Ascending aorta (tissue), 2 donors: ENCODE measurements at places on chromosomes 13 and 19. TPM values are rescaled to one million over a fixed set of nuclear protein-coding genes. Genes with fewer than 3 reads are reported as not detected.

- DNase-seq, result no peak
Observed at GRCh38 chr19:6241056-6241455, 38.7 kb downstream of the MLLT1 start.

DNA sequence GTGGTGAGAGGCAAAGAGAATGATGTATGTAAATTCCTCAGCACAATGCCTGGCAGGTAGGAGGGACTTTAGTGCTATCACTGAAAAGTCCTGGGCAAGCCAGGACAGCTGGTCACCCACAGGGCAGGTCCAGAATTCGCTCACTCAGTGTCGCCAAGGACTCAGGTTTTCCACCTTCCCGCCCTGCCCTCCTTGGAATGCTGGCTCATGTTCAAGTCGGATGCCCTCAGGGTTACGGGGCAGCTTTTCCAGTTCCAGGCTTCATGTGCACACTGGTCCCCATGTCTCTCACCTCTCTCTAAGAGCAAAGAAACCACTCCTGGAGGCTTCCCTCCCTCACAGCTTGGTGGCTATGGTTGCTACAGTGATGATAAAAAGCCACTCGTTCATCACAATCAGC is 24.8 kb upstream of the NAXD start:
- no peak for DNase-seq

DNA sequence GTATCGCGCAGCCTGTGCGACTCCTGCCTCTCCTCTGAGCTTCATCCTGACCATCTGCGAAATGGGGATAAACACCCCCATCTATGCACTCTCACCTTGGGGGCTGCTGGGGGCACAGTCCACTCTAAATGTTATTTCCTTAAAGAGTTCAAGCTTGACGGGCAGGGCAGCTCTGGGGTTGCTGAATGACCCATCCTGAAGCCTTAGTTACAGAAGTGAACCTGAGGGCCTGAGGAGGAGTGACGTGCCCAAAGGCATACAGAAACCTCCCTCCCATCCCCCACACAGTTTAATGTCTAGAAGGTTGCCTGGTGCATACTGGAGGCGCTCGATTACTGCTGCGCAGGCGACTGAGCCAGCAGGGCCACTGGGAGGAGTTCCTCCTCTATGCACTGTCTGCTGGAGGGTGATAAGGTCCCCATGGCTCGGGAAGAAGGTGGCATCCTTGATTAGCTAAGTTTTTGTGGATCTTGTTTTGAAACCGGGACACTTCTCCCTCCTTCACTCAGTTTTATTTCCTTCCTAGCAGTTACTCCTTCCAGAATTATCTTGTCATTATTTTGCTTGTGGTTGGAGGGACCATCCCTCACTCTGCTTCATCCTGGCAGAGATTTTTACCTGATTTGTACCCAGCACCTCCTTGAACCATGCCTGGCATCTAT is 572 bp upstream of the FKBP8 start:
- peak; percentile 81 for DNase-seq

DNA sequence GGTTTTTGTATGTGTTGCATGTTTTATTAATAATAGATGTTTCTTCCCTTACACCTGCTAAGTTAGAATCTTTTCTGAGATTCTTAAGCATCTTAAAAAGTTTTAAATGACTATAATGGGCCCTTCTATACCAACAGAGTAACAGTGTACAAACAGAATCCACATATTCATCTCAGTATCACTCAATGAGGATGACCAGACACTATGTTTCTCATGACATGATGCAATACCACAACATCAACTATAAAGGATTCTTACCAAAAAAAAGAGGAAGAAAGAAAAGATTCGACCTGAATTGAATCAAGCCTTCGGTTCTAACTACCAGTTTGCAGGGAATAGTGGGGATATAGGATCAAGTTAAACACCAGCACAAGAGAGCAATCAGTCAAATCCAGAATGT is 56.5 kb downstream of the INTS6 start:
- DNase-seq, result no peak

- DNase-seq, result no peak
Observed at GRCh38 chr19:6712692-6713670, 7.5 kb downstream of the C3 start.

- peak; percentile 62 for DNase-seq
Observed at GRCh38 chr13:113584870-113585671, 518 bp downstream of the TFDP1 start.

The APOC4 gene
- total RNA-seq, result not detected

- DNase-seq, result no peak
Observed at GRCh38 chr19:43651758-43652545, 12.3 kb upstream of the CADM4 start.

The PSPN gene
- total RNA-seq, result not detected

The SIAH3 gene
- total RNA-seq, result not detected

The SNAPC2 gene
- total RNA-seq, result 30.5 TPM

The OLFM2 gene
- 0.96 TPM for total RNA-seq

DNA sequence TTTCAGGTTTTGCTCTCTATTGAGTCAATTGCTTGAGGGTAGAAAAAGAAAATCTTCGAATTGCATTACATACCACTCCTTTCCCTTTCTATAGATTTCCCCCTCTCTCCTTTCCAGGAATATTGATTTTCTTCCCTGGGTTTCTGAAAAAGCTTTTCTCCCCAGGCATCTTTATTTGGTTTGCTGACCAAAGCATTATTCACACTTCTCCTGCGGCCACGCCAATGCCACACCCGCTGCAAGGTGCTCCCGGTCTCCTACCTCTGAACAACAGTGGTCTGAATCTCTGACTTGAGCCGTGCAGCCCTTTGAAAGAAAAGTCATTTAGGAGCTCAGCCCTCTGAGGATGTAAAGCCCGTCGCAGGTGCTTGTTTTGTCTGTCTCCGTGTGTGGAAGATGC is 350.9 kb upstream of the TMTC4 start:
- DNase-seq, result no peak

The PSG1 gene
- not detected for total RNA-seq

DNA sequence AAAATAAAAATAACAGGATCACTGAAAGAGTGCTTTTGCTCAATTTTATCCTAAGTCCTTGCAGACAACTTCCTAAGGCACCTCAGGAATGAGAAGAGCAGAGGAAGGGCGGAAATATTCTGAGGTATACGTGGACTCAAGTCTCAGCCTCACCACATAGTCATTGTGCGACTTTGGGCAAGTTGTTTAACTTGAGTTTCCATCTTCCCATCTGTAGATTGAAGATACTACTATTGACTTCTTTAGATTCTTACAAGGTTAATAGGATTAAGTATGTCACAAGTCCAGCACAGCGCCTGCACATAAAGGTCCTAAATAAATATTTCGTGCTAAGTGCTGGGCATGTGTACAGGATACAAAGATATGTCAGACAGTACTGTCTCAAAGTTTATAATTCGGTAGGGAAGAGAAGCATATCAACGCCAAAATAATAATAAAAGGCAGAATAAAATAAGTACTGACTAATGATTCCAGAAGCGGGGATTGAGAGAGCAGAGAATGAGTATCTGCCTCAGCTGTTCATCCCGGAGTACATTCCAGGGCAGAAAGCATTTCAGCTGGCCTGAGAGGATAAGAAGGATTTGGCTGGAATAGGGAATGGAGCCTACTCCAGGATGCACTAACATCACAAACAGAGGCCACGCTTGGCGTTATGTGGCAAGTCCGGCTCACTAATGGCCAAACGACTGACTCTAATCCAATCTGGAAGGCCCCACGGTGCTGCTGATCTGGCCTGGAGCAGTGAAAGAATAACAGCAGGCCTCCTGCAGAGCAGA is 139.7 kb downstream of the FLT1 start:
- no peak for DNase-seq

DNA sequence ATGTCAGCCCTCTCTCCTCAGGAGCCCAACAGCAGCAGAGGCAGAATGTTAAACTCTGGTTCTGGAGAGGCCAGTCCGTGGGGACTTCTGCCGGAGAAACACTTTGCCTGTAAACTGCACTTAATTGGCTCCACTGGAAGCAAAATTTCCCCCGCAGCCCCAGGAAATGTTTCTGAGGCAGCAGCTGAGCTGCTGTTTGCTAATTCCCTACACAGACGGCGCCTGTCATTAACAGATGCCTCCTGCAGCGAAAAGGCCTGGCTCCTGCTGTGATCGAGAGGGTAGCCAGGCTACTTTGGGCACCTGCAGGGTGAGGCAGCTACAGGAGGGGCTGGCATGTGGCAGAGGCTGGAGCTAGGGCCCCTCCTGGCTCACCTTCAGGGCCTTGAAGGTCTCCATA is 5.2 kb upstream of the TM6SF2 start:
- DNase-seq, result no peak

DNA sequence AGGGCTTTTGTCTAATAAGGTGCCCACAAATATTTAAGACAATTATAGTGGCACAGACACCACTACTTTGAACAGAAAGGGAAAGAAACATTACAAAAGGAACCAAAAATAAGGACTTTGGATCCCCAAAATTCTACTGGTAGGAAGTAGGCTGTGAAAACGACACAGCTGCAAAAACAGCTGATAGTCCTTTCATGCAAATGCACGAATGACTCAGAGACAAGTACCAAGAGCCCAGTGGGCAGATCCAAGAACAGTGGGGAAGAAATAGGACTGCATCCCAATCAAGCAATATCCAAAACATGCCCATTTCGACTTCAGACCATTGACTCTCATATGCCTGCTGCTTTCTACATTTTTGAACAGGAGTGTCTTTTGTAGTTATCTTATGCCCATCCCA is 269.4 kb upstream of the NBEA start:
- DNase-seq, result no peak

GRCh38 chr13:26914624-26915023 is 154.0 kb upstream of the GPR12 start:
- no peak for DNase-seq

GRCh38 chr19:32877323-32877912 is 7.9 kb upstream of the SLC7A9 start:
- DNase-seq, result no peak

GRCh38 chr19:34350161-34350561 is 14.8 kb upstream of the GPI start:
- DNase-seq, result no peak

The SIGLEC10 gene
- 5.4 TPM for total RNA-seq

- DNase-seq, result no peak
Observed at GRCh38 chr19:53903055-53903680, 5.9 kb upstream of the CACNG7 start.

DNA sequence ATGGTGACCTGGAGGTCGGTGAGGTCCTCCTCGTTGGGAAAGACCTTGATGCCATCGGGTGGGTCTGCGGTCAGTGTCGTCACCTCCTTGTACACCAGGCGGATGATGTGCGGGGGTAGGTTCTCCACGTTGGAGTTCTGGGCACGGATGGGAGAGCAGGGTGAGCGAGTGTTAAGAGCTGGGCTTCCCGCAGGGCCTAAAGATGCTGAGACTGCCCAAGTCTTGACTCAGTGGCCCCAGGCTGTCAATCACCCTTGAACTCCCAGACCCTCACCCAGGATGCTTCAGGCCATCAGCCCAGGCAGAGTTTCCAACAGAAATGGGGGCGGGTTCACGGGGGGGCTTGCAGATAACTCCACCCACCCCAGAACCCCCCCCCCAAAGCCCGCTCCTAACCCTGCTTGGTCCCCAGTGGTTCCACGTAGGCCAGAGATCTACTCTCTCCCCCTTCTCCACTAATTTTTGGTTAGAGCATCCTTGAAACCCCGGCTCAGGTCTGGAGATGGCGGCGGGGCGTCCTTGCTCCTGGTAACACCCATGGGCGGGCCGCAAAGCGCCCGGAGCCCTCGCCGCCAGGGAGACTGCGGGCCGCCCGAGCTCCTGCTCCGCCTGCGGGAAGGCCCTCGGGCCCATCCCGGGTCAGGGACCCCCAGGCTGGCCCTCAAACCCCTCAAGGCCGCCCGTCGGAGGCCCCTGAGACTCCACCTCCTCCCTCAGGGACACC is 600 bp downstream of the UBE2S start:
- DNase-seq, result no peak

The KASH5 gene
- not detected for total RNA-seq

- no peak for DNase-seq
Observed at GRCh38 chr19:28363254-28363653, 849.7 kb downstream of the UQCRFS1 start.

GRCh38 chr13:105159841-105160240 is 1375.6 kb downstream of the EFNB2 start:
- no peak for DNase-seq

- no peak for DNase-seq
Observed at GRCh38 chr13:23805122-23805521, 84.1 kb downstream of the MIPEP start.

GRCh38 chr13:50626101-50626547 is 217.4 kb downstream of the DLEU7 start:
- DNase-seq, result no peak

The NCAN gene
- not detected for total RNA-seq

The ELANE gene
- not detected for total RNA-seq

DNA sequence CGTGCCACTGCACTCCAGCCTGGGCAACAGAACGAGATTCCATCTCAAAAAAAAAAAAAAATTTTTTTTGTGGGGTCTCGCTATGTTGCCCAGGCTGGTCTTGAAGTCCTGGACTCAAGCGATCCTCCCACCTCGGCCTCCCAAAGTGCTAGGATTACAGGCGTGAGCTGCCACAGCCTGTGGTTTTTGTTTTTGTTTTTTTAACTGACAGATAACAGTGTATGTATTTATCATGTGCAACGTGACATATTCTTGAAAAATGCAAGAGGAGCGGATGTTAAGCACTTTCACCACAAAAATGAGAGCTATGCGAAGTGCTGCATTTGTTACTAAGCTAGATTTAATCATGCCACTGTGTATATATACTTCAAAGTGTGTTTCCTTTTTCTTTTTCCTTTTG is 49.0 kb downstream of the ARHGEF18 start:
- DNase-seq, result no peak

The YJEFN3 gene
- total RNA-seq, result 3.5 TPM

- no peak for DNase-seq
Observed at GRCh38 chr13:95603887-95604555, 40.5 kb downstream of the DZIP1 start.

The TMEM86B gene
- not detected for total RNA-seq

DNA sequence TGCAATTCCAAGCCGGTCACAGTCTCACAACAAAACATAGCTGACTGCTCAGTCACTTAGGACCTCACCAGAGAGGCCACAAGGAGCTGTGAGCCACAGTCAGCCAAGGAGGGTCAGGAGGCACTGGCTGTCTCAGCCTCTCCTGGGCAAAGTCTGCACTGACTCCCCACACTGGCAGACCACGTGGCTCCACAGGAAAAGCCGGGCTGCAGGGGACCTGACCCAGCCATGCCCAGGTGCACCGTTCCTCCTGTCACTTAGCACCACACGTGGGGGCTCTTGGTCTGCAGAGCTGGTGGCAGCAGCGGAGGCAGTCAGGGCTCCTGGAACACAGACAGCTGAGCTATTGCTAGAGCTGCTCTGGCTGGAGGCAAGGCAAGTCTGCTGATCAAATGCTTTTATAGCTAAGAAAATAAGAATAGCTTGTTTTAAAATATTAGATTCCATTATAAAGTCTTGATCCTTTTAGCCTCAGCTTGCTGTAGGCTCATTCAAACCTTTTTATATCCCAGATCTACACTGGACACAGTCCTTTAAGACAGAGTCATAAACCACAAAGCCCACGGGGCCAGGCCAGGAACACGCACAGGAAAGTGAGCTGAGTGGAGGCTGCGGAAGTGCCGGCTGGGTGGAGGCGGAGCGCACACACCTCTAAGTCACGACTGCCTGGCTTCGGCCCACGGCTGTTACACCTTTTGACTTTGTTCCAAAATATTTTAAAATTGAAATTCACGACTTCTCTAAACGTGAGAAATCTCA is 744.1 kb downstream of the UQCRFS1 start:
- no peak for DNase-seq
